ENCODE measurements at places on chromosomes 6 and 20.

GRCh38 chr20:19318610-19319009 lies 106.2 kb downstream of the SLC24A3 start:
- DNase-seq, result no peak

DNA sequence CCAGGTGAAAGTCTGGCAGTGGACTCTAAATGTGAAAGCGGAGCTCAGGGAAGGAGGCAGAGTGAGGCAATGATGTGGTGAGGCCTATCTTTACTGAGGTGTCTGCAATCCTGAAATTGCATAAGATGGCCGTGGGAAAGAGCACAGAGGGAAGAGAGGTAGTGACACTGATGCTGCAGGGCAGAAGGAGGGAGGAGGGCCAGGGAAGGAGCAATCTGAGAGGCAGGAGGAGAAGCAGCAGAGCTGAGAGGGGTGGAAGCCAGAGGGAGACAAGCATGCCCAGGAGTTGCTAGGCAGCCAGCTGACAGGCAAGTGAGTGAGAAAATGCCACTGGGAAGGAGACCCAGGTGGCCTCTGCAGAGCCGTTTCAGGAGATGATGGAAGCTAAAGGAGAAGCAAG lies 97.4 kb upstream of the CNR1 start:
- no peak for DNase-seq

DNA sequence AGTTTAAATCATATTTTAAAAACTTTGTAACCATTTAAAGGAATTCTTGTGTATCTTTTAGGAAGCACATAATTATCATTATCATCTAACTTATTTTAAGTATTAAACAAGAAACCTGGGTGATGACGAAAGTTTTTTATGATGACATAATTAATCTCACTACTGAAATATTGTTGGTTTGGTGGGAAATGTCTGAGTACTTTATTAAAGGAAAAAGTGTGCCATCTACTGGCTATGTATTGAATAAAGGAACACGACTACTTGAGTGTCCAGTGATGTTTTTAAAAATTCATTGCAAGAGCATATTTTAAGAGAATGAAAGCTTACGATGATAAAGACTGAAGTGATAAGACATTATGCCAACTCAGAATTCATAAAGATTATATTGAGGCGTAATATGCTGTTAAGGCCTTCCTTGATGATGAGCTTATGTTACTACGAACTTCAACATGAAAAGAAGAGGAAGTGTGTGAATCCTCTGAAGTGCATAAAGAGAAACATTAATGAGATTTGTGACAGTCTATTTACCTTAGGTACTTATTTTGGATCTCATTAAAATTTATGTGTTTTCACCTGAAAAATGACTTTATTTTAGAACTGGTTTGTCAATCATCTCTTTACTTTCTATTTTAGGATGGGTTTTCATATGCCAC lies 12.0 kb upstream of the TRMT11 start:
- no peak for DNase-seq

- DNase-seq, result no peak
Measured at GRCh38 chr6:1475174-1475573, 85.8 kb downstream of the FOXF2 start.

- no peak for DNase-seq
Measured at GRCh38 chr20:54208548-54209176, 775 bp downstream of the PFDN4 start.

DNA sequence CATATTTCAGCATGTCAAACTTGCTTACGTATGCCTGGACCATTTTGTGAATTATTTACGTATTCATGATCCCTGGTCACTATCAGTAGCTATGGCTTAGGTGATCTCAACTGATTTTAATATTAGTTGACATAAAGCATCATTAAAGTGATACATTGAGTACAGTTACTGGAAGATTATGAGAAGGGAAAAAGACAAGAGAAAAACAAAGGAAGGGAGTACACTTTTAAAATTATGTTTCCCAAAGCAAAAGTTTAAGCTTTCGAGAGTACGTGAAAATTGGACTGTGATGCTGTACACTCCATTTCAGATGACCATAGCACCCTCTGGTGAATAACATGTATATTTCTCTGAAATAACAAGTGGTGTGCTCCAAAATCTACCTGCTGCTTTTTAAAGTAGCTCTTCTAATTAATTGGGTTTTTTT lies 215.0 kb upstream of the HSF2 start:
- no peak for DNase-seq

DNA sequence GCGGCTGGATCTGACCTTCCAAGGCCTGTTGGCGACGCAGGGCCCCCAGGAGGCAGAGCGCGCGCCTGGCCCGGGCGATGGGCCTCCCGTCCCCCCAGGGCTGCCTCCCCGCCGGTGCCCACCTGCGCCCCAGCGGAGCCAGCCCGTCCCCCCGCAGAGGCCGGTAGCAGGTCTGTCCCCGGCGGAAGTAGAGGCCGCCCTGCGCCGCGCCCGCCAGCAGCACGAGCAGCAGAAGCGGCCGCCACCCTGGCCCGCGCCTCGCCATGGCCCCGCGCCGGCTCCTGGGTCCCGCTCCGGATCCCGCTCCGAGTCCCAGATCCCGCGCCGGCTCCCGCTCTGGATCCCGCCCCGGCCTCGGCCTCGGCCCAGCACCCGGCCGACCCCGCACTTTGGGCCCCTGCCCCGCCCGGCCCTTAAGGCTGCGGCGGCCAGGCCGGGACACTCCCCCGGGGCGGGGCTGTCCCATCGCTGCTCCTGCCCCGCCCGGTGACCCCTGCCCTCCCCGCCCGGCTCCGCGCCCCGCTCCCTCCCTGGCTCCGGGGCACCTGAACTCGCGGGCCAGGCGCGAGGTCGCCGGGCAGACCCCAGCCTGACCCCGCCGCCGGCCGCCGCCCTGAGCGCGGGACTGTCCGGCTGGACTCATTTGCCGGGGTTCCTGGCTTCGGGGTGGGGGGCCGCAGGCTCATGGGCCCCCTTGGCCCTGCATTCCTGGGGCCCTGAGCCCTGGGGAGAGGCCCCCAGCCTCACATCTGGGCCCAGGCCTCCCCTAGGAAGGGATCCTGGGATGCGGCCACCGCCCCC lies at the start of gene CTSZ:
Gene CTSZ (minus strand): TSS at position 391 of the 801 bp plus-strand sequence. CDS start 126 bp downstream, at position 265.
- no peak for DNase-seq

DNA sequence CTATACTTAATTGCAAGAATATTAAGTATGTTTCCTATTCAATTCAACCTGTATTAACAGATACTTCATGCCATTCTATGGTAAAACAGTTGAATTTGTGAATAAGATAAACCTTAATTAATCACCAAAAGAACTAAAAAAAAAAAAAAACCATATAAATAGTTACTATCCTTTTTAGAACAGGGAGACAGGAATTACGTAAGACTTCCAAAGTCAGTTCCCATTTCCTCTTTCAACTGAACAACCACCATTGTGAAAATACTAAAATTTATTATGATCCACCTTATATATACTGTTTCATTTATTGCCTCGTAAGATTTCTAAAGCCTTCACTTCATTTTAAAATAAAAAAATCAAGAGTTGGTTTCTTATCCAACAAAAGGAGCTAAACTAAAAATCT lies 9.4 kb downstream of the CCNC start:
- DNase-seq, result no peak

- no peak for DNase-seq
Measured at GRCh38 chr20:53092772-53093300, 120.7 kb downstream of the TSHZ2 start.

GRCh38 chr6:157253699-157254098 lies 69.6 kb downstream of the TMEM242 start:
- DNase-seq, result no peak

DNA sequence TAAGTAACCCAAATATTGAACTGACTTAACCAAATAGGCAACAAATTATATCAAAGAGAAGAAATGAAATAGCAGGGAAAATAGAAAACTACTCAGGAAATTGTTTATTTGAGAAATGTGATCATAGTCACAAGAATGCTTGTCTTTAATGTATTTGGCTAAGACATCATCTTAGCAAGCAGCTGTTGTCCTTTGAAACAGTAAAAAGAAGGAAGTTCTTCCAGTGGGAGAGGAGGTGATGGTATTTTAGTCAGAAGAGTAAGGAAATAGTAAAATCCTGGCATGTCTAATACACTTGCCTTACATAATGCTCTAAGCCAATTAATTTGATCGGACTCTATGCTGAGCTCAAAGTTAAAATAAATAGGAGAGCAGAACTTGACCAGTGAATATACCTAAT lies 126.5 kb downstream of the EPM2A start:
- no peak for DNase-seq

- DNase-seq, result no peak
Measured at GRCh38 chr20:33992145-33992922, 1.4 kb upstream of the RALY start.

GRCh38 chr6:157143171-157143889 lies 180.0 kb downstream of the TMEM242 start:
- DNase-seq, result no peak

DNA sequence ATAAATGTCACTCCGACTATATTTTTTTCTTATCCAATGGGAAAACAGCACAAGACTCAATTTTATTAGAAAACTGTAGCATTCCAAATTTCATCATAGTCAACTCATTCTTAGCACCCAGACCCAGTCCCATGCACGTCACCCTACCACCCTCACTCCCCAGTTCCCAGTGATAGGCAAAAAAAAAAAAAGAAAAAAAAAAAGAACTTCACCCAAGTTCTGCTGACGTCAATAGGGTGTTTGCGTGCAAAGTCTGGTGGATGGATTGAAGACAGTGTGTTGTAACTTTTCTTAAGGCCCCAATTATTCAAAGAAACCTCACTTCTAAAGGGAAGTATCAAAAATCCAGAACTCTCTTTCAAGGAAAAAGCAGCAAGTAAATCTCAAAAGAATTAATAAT lies 213.9 kb upstream of the PRDM1 start:
- no peak for DNase-seq

- DNase-seq, result no peak
Measured at GRCh38 chr6:15484821-15485220, 178.0 kb downstream of the DTNBP1 start.

- DNase-seq, result no peak
Measured at GRCh38 chr6:82073484-82073883, 174.1 kb downstream of the IBTK start.

Measured in cerebellar nuclear complex (tissue), 1 donor.